ENCODE measurements at places on chromosomes 12 and 14. TPM values are rescaled to one million over a fixed set of nuclear protein-coding genes. Genes with fewer than 3 reads are reported as not detected.
A peak's percentile ranks its signal among the peaks of the same experiment; 100 is the strongest.

DNA sequence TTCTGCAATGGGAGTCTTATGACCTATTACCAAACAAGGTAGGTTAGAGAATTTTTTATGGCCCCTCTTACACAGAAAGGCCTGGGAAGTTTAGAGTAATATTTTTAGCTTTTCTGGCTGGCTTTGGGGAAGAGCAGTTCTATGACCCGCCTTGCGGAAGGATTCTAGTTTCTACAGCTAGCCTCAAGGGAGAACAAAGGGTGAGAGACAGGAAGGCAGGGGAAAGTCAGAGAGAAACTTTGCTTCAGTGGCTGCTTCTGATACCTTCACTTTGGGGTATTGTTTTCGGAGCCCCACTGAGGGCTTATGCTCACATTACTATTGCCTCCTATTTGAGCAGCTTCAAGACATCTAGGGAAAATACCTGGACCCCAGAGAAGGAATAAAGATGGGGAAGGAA is 80.7 kb upstream of the NUDT4 start:
- no peak for DNase-seq

SP1 gene
- total RNA-seq, result 14.8 TPM

DNA sequence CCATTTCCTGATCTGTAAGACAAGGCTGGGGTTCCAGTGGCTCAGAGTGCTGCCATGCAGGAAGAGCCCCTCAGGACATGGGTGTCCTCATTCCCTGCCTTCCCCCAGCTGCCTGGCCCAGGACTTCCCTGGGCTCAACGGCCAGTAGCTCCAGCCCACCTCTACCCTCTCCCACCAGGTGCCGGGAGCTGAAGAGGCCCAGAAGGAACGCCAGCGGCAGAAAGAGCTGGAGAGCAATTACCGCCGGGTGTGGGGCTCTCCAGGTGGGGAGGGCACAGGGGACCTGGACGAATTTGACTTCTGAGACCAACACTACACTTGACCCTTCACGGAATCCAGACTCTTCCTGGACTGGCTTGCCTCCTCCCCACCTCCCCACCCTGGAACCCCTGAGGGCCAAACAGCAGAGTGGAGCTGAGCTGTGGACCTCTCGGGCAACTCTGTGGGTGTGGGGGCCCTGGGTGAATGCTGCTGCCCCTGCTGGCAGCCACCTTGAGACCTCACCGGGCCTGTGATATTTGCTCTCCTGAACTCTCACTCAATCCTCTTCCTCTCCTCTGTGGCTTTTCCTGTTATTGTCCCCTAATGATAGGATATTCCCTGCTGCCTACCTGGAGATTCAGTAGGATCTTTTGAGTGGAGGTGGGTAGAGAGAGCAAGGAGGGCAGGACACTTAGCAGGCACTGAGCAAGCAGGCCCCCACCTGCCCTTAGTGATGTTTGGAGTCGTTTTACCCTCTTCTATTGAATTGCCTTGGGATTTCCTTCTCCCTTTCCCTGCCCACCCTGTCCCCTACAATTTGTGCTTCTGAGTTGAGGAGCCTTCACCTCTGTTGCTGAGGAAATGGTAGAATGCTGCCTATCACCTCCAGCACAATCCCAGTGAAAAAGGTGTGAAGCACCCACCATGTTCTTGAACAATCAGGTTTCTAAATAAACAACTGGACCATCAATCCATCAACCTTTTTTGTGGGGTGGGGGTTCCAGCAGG is 17.6 kb downstream of the AGAP2 start:
- no peak for DNase-seq

BDKRB2 gene
- 0.16 TPM for total RNA-seq

DNA sequence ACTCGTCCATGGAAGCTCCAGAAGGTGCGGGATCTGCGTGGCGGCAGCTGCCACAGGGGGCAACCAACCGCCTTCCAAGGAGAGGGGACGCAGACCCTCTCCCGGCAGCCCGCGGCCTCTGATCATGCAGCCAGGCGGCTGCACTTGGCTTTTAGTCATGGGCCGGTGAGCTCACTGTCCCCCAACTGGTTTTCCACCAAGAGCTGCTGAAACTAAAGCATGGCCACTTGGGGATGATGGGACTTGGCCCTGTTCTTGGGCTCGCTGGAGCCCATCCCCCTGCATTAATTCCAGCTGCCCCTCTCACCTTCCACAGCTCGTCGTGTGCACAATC is 39.1 kb downstream of the CCDC85C start:
- no peak for DNase-seq

GRCh38 chr12:96375841-96376604 is 24.2 kb downstream of the CDK17 start:
- DNase-seq, result no peak

DNA sequence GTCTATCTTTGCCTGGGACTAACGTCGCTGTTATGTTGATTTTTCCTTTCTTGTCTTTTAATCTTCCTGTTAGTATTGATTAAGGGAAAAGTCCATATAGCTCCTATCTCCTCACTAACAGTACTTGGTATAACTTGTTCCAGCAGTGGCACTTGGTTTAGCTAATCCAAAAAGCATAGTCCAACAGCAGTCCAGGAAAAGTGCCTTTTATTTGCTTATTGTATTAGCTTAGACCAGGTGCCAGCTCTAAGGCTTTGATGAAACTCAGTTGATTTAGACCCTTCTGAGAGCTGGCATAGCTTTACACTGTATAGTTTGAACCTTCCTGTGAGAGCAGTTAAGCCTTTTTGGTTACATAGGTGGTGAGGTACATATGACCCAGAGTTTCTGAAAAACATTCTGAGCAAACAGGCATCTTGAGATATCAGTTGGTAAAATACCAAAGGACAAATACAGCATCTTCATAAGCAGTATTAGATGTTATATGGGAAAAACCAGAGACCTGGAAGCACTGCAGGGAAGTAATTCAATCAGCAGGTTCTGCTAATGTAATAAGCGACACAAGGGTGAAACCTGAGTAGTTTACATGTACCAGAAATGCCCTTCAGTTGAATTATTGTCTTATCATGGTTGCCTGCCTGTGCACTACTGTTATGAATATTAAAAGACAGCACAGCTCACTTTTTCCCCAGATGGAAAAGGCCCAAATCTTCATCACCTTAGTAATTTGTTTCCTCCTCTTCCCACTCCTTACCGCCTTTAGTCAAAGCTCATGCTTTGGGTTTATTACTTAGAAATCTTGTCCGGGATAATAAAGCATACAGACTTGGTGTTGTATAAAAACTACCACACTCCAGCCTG is 13.0 kb downstream of the PELI2 start:
- no peak for DNase-seq

DNA sequence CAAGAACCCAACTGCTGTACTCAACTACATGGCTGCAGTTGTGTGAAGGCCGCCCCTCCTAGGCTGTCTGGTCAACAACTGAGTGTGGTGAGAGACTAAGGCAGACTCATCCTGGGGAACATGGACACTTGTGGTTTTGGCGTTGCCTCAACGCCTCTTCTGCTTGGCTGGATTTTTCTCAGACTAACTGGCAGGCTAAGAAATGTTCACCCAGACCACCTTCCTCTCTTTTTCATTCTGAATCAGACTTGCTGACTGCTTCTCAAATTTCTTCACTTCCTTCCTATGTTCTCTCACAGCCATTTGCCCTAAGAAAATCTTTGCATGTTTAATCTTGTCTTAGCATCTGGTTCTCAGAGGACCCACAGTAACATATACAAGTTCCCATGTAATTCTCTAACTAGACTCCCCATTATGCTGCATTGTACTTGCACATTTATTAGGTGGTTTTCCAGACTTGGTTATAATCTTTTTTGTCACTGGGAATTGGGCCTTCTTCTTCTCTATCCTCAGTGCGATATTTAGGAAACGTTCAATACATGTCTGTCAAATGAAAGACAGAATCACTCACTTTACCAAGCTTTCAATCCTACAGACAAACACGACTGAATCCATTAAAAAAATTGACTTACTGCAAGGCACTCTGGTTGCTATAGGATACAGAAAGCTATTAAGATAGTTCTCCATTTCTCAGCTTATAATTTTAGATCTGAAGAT is 327.6 kb downstream of the CCER1 start:
- DNase-seq, result no peak

TPPP2 gene
- total RNA-seq, result not detected

DNA sequence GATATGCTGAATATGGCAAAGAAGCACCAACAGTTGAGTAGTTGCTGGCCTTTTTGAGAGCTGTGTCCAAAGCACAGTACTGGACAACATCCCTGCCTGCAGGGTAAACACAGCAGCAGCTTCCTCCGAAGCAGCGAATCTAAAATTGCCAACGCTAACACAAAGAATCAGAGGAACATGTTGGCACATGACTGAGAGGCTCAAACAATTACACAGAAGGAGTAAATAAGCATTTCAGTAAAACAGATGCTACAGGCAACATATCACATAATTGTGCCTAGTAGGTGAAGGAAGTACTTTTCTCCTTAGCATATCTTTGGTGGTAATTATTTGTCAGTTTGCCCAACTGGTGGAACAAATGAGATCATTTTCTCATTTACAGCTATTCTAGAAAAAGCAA is 52.1 kb downstream of the KICS2 start:
- no peak for DNase-seq

GRCh38 chr12:132379576-132379975 is 50.2 kb upstream of the GALNT9 start:
- DNase-seq, result no peak

GRCh38 chr14:67413806-67414769 is 2.1 kb upstream of the PLEK2 start:
- no peak for DNase-seq

DNA sequence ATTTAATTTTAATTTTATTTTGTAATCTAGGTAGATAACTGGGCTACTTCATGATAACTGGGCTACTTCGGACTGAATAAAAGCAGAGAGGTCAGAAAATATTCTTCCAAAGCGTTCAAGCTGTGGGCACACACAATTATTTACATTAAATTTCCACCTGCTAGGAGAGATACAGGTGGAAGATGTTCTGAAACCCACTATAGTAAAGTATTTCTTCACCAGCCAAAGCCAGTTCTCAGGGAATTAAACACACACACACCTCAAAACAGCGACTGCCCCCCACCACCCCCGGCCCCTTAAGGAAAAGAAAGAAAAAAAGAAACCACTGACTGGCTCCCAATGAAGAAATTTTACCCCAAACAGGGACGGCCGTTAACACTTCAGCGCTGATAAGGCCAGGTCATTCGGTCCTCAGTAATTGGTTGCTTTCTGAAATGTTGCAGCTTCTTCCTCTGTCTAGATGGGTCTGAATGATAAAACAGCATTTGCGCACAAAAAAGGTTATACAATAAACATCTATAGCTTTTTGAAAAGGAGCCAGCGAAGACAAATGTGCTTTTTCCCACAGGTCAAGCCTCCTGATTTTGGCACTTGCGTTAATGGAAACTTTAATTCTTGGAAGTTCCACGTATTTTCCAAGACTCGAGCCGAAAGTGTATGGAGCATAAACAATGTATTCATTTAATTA is 771 bp upstream of the KCNJ8 start:
- no peak for DNase-seq

DNA sequence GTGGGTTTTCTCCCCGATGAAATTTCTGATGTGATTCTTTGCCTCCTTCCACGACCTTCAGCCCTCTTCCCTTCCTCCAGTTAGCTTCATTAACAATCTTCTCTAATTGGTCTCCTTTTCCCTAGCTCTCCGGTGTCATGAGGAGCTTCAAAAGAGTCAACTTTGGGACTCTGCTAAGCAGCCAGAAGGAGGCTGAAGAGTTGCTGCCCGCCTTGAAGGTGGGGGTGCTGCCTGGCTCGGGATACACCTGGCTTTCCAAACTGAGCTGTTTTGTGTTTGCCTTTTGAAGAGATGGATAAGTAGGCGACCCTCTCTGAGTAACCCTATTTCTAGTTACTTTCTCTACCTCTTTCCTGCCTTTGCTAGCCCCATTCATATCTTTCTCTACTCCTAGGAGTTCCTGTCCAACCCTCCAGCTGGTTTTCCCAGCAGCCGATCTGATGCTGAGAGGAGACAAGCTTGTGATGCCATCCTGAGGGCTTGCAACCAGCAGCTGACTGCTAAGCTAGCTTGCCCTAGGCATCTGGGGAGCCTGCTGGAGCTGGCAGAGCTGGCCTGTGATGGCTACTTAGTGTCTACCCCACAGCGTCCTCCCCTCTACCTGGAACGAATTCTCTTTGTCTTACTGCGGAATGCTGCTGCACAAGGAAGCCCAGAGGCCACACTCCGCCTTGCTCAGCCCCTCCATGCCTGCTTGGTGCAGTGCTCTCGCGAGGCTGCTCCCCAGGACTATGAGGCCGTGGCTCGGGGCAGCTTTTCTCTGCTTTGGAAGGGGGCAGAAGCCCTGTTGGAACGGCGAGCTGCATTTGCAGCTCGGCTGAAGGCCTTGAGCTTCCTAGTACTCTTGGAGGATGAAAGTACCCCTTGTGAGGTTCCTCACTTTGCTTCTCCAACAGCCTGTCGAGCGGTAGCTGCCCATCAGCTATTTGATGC is 797 bp downstream of the ESPL1 start:
- no peak for DNase-seq

GRCh38 chr14:32620303-32620702 is 291.2 kb downstream of the AKAP6 start:
- DNase-seq, result no peak

- DNase-seq, result no peak
These were observed 184.7 kb downstream of the SLC15A4 start for GRCh38 chr12:128639089-128639488.

GRCh38 chr12:105454688-105455087 is 124.2 kb downstream of the C12orf75 start:
- DNase-seq, result no peak

GRCh38 chr12:77592836-77593235 is 237.9 kb upstream of the NAV3 start:
- DNase-seq, result no peak

IL31 gene
- total RNA-seq, result not detected

CLEC4A gene
- 0.31 TPM for total RNA-seq

OR4N5 gene
- not detected for total RNA-seq

DNA sequence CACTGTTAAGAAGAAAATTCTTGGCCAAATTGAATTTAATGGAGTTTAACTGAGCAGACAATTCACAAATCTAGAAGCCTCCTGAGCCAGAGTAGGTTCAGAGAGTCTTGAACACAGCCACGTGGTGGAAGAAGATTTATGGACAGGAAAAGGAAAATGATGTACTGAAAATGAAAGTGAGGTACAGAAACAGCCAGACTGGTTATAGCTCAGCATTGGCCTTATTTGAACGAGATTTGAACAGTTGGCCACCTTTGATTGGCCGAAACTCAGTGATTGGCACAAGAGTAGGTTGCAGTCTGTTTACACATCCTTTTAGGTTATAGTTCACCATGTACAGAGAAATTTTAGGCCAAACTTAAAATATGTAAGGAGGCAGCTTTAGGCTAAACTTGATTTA is 9.9 kb downstream of the OAS2 start:
- no peak for DNase-seq

DNA sequence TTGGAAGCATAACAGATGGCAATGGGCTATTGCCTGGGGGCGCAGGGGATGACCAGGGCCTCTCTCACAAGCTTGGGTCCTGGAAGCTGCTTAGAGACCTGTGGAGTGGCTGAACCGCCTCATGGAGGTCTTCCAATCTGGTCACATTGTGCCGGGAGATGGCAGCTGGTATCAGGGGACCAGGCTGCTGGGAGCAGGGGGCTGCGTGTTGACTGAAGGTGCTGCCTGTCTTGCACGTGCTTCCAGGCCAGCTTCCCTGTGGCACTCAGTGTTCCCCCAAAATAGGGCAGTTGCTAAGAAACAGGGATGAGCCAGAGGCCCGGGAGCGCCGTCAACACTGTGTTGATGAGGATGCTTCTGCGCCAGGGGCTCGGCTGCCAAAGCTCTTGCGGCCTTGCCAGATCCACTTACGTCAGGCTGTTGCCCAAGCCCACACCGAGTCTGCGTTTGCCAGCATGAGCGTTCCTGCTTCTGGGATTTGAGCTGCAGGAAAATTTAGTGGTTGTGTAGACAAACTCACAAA is 39.8 kb downstream of the ELK3 start:
- peak; percentile 95 for DNase-seq

KRT76 gene
- total RNA-seq, result not detected

GRCh38 chr12:981176-981828 is 9.7 kb upstream of the ERC1 start:
- no peak for DNase-seq

KRT8 gene
- not detected for total RNA-seq

Measured in occipital lobe (tissue), 3 donors.